ENCODE measurements at places on chromosomes 4 and X.

GRCh38 chrX:11407331-11408108, 114.3 kb downstream of the AMELX start:
- DNase-seq = no peak

DNA sequence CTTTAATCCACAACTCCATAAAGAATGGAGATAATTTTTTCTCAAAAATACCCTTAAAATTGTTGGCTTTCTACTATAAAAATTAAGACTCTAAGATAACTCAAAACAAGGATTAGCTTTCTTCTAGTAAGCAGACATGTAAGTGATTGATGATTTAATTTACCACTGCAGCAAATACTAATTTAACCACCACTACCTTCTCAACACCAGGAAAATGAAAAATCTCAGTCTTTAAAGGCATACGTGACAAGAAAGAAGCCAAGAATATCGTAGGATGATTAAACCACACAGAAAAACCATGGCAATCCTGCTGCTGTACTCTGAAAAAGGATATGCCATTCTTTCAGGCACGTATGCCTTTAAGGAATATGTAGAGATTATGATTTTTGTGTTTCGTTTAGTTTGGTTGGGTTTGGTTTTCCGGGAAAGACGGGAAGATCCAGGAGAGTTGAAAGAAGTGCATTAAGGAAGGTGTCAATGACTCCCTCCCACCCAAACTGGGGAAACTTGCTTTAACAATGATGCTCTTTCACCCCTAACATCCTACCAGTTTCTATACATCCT, 881 bp downstream of the LRCH2 start:
- DNase-seq = no peak

GRCh38 chrX:17621566-17622270, 115.6 kb upstream of the SCML1 start:
- no peak for DNase-seq

DNA sequence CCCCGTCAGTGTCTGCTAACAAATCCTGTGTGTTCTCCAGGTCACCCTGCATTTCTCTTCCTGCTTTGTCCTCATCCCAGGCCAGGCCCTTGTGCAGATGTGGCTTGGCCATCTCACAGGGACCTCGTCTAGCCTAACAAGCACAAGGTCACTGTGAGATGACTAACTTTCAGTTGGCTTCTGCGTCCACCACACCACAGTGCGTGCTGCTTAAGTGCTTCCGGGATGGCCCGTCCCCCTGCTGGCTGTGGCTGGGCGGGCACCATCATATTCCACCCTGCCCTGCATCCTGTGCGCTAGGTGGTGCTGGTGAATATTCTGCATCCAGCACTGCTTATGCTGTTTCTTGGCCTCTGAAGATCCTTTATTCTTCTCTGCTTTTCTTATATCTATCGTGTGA, 33.8 kb downstream of the RBBP7 start:
- DNase-seq = no peak

- no peak for DNase-seq
These were observed 2.3 kb downstream of the IRF2 start for GRCh38 chr4:184471881-184472613.

GRCh38 chr4:74933562-74934015, 673 bp downstream of the PARM1 start:
- no peak for DNase-seq

- no peak for DNase-seq
These were observed 122.7 kb downstream of the TMEM164 start for GRCh38 chrX:110125446-110126162.

DNA sequence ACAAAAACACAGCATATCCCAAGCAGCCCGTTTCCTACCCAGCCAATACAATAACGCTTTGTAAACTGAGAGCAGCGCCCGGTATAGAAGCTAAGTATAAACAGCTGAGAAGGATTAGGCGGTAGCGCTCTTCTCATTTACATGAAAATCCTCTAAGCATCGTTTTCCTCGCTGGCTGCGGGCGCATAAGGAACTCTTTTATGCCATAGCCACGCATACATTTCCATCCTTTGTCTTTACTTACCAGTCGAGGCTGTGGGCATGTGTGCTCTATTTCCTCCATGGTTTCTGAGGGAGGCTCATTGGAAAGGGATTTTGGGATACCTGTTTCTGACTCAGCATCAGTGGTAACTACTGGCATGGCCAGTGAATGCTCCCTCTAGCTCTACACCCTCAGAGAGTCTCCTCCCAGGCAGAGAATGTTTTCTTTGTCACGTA, 383 bp downstream of the PCYT1B start:
- DNase-seq = no peak

DNA sequence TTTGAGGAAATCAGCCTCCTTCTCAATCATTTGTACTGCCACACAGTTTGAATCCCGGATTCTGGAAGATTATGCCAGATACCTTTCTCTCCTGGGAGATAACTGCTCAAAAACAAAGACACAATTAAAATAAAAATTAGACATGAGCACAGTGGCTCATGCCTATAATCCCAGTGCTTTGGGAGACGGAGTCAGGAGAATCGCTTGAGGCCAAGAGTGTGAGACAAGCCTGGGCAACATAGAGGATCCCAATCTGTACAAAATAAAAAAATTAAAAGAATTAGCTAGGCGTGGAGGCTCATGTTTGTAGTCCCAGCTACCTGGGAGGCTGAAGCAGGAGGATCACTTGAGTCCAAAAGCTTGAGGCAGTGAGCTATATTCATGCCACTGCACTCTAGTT, 376.3 kb upstream of the ZFP42 start:
- DNase-seq = no peak

GRCh38 chr4:140082391-140082755, 71.6 kb downstream of the MAML3 start:
- no peak for DNase-seq

DNA sequence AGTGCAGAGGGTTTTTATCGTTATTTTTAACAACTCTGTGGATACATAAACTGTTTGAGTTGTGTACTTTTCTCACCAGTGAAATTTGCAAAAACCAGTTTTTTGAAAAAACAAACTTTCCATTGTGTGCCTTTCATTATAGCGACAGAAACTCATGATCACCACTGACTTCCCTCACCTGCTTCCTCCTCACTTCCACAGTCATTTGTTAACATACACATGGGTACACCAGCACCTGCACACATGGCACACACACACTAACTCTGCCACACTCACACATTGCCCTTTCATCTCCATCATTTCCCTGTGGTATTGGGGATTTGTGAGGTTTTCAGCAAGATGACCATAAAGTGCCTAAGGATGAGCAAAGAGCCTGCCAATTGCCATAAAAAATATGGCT, 20.6 kb downstream of the CLDN22 start:
- DNase-seq = no peak

- DNase-seq = no peak
These were observed 368.1 kb downstream of the EPHA5 start for GRCh38 chr4:65302145-65302544.

- DNase-seq = no peak
These were observed 30.1 kb downstream of the NAT8L start for GRCh38 chr4:2089222-2089621.

GRCh38 chr4:38078590-38079421, 118.6 kb downstream of the PTTG2 start:
- DNase-seq = no peak

GRCh38 chrX:981791-982626, 230.4 kb downstream of the CRLF2 start:
- no peak for DNase-seq

GRCh38 chrX:34382416-34382815, 250.3 kb upstream of the FAM47A start:
- DNase-seq = no peak

DNA sequence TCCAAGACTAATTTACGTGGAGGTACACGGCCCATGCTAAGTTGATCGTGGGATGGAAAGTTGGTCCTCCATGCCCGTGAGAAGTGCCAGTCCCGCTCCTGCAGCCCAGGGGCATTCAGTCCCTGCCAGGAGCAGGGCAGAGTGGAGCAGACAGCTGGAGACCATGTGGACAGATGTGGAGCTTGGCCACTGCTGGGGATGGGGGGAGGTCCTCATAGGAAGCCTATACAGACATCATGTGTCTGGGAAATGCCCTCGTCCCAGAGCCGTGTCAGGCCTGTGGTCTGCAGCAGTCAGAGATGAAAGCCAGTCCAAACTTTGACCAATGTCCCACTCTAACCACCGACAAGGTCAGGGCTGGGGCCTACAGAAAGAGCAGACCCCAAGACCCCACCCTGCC, 118.4 kb downstream of the CPZ start:
- no peak for DNase-seq

- DNase-seq = no peak
These were observed 75.4 kb upstream of the C4orf50 start for GRCh38 chr4:6093671-6094070.

GRCh38 chrX:16671005-16671404, 21.0 kb downstream of the S100G start:
- no peak for DNase-seq

- DNase-seq = no peak
These were observed 95.7 kb downstream of the COMMD8 start for GRCh38 chr4:47367761-47368160.

GRCh38 chrX:118961866-118962560, 12.4 kb upstream of the LONRF3 start:
- no peak for DNase-seq

DNA sequence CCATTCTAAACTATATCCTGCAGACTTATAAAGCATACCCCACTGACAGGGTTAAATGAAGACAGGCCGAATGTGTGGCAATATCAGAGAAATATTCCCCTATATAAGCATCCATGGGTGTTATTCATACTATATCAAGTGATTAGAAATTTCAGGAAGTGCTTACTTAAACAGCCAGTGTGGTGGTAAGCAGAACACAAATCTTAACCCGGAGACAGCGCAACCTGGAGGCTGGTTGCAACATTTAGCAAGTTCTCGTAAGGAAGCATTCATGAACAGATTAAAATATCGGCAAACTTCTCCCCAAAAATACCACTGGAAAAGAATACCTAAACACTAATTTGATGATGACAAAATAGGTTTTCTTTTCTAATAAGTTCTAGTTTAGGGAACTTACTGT, 261.2 kb downstream of the CBLL2 start:
- DNase-seq = no peak

GRCh38 chrX:115491766-115492165, 69.2 kb upstream of the PLS3 start:
- DNase-seq = no peak

DNA sequence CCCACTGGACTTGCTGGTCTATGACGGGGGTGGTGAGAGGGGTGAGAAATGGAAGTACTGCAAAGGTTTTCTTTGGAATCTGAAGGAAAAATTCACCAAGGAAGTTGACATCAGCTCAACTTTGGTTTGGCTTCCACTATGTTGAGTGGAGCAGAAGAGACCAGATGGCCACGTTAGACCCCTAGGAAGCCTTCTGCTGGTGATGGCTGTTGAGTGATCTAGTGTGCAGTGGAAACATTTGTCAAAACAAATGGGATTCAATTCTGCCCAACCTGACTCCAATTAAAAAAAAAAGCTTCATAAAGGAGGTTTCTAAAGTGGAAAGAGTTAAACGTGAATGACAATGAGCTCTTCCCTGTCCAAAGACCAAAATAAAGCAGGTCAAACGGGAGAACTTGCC, 25.7 kb downstream of the SEL1L3 start:
- no peak for DNase-seq

DNA sequence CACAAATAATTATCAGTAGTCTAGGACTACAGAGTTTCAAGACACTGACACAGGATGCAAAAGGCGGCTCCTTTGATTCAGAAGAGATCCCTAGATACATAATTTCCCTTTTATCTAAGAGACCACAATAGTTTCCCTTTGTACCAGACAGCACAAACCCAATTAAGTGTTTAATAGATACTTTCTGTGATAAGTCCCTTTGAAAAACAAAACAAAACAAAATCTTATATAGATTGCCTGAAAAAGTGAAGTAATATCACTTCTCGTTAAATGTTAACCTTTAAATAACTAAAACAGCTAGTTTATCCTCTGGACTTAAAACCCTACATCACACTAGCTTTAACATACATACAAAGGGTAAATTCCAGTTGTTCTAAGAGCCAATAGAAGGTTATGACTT, 49.9 kb downstream of the APBB2 start:
- no peak for DNase-seq

DNA sequence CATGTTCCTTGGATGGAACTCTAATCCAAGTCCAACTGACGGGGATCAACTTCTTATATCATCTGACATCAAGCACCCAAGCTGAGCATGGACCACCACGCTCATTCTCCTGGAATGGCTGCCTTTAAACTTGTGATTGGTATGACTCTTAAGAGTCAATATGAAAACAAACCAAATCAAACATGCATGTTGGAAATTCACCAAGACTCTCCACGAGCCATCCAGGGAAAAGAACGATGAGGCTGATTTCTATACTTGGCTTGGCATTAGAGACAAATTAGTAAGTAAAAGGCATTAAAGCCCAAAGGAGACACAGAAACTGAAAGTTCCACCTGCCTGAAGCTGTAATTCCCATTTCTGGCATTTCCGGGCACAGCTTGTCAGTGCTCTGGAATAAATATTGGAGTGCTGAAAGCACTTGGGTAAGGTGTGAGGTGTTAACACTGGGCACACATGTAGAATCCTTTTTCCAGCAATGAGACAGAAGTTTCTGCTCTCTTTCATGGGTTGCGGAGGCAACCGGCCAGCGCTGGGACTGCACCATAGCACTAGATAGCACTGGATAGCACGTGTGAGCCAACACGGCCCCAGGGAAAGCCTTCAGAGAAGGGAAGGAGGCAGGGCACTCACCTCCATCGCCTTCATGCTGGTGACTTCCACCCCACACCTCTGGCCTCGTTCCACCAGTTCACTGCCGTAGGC, 42.1 kb upstream of the CENPU start:
- DNase-seq = no peak

GRCh38 chrX:8927701-8928100, 106.2 kb downstream of the FAM9B start:
- no peak for DNase-seq

DNA sequence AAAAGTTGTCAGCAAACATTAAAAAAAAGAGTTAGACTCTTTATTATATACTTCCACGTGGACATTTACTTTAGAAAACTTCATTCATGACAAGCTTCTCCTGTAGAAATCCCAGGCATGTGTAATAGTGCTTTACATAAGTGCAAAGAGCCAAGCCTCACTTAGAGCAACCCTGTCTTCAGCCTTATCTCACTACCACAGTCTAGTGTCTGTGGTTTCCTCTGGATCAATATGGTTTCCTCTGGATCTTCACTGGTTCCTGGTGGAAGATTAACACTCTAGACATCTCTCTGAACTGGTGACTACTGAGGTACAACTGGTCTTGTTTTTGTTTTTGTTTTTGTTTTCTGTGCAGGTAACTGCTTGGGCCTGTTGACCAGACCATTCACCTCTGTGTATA, 18.4 kb upstream of the ARMCX5 start:
- no peak for DNase-seq

DNA sequence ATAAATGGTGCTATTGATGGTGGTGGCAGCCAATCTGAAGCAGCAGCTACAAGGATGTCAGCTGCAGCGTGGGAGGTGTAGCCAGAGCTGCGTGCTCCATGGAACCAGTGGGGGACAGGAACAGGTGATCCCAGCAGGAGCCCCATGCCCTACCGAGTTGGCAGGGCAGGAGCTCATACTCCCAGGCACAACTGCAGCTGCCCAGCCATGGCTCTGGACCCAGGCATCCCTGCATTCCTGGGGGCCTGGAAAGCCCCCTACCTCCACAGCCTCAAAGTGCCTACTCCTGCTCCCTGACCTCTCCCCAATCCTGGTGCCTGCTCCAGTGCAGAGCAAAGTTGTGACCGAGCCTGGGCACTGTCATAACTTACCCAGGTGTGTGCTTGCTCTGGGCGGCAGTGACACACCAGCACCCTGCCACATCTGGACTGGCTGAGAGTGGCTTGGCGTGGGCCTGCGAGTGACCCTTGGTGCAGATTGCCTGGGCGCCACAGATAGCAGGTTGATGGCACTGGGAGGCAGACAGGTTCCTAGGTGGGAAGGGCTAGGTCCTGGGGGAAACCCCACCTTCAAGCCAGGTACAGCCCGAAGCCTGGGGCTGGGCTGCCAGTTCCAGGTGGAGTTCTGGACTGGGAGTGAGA, 101.1 kb downstream of the DCAF12L2 start:
- no peak for DNase-seq

Data from stimulated activated CD8-positive, alpha-beta memory T cell treated with anti-CD3 and anti-CD28 coated beads, Interleukin-7, amount 100 ng/mL, for 24 hours (primary cell).